Iris pigment epithelial cell (primary cell): ENCODE measurements at places on chromosomes 13 and 19.

DNA sequence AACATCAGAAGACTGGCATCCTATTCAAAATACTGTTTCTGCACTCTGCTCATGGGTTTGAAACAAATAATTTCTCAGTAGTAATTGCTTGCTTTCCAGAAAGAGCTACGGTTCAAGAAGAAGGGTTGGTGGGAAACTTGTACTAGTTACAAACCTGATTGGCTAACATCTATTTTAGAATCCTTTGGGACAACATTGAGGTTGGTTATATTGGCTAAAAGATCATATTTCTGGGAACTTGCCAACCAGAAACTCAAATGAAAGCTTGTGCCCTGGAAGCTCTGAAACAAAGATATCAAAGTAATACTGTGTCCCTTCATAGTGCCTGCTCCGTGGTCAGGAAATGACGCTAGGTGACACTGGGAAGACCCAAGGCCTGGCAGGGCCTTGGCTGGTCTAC is 141.7 kb downstream of the LACC1 start:
- no peak for DNase-seq

DNA sequence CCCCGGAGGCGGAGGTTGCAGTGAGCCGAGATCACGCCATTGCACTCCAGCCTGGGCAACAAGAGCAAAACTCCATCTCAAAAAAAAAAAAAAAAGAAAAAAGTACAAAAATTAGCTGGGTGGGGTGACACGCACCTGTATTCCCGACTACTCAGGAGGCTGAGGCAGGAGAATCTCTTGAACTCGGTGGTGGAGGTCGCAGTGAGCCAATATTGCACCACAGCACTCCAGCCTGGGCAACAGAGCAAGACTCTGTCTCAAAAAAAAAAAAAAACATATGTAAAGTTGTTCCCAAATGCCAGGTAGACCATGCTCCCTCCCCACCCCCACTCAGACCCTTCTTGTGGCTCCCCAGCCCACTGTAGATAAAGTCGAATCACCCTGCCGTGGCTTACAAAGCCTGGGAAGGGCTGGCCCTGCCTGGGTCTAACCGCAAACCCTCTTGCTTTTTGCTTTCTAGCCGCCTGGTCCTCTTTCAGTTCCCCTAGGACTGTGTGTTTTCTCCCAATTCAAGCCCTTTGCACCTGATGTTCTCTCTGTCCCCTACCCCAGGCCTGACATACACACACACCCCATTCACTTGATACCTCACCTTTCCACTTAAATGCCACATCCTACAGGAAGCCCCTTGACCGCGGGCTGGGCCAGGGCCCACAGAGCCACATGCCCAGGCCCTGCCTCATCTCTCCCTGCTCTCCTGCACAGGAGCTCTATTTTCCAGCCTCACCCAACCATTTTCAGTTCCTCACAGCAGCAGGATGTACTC is 34.4 kb downstream of the MAP4K1 start:
- no peak for DNase-seq

- no peak for DNase-seq
These were observed 6.9 kb upstream of the RETN start for GRCh38 chr19:7661744-7662538.

GRCh38 chr19:19352823-19353222 is 32.2 kb downstream of the MAU2 start:
- DNase-seq = no peak

- DNase-seq = peak; percentile 25
These were observed 8.9 kb upstream of the MYO1F start for GRCh38 chr19:8585894-8586750.

- DNase-seq = no peak
These were observed 639 bp upstream of the SLAIN1 start for GRCh38 chr13:77696879-77697216.

- DNase-seq = no peak
These were observed 81.1 kb upstream of the SIAH3 start for GRCh38 chr13:45932676-45933075.

- peak; percentile 81 for DNase-seq
These were observed 11.0 kb upstream of the CA11 start for GRCh38 chr19:48656840-48657474.

DNA sequence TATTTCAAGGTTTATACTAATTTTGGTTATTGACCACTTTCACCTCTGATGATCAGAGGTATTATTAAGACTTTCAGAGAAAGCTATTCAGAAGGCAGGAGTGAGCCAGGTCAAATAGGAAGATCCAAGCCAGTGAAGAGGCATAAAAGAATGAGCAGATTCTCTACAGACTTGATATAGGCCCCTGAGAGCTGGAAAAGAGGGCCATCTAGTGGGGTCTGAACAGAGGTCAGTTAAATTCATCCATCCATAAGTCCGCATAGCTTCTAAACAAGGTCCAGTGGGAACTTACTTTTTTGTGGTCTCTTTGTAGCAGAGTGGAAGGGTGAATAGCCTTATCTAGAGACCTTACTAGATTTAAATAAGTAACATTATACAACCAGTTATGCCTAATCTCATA is 126.6 kb upstream of the UFM1 start:
- DNase-seq = peak; percentile 38

- no peak for DNase-seq
These were observed 267.8 kb downstream of the FGF9 start for GRCh38 chr13:21938636-21939035.

- no peak for DNase-seq
These were observed 16.9 kb upstream of the BCL3 start for GRCh38 chr19:44731622-44732021.

GRCh38 chr13:103104340-103104739 is 38.1 kb upstream of the SLC10A2 start:
- no peak for DNase-seq

- no peak for DNase-seq
These were observed 83.7 kb upstream of the OBI1 start for GRCh38 chr13:78742659-78743058.

DNA sequence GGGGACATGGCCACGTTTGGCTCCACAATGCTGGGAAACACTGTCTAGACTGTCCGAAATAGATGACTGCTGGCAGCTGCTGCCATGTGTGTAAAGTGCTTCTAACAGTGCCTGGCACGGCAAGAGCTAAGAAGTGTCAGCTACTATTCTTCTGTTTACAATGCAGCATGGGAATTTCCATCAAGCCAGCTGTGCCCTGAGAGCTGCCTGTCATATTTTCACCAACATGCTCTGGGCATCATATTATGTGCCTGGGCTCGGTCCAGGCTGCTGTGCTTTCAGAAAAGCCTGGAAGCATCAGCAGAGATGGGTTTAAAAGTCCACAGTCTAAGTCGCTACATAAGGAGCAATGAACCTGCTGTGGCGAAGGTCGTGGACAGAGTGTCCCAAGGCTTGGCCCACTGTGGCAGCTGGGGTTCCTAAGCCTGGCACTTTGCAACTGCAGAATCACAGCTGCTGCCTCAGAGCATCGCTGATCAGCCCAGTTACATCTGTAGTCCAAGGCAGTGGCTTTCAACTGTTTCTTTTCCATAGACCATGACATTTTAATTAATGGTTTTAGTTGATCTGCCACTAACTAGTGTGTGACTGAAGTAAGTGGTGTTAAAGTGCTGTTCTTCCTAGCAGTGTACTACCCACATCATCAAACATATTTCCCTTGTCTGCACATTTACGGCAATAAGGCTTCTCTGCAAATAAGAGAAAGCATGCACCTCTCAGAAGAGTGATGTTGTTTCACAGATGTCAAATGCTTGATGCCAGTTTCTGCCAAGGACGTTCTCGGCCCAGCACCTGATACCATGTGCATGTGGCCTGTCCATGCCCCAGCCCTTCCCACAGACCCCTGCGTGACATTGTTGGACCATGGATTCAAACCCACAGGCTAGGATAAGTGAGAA is 95.7 kb upstream of the C1QTNF9B start:
- DNase-seq = no peak

- DNase-seq = no peak
These were observed 334.8 kb downstream of the SLC7A1 start for GRCh38 chr13:29260684-29261083.

DNA sequence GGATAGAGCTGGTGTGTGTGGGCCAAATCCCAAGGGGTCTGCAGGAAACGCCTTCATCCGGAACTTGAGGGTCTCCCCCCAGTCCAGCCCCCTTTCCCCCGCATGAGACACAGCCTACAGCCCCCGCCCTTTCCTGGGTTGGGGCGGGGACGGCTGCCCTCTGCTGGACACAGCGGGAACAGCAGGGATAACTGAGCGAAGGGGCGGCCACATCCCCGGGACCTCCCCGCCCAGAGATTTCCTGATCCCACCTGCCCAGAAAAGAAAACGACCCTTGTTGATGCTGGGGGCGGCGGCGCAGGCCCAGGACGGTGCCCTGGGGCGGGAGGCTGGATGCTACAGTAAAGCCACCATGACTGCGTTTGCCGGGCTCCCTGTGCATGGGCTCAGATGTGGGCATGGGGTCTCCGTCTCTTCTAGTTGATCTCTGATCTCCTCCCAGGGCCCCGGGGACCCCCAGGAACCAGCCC is 14.2 kb downstream of the ONECUT3 start:
- no peak for DNase-seq

DNA sequence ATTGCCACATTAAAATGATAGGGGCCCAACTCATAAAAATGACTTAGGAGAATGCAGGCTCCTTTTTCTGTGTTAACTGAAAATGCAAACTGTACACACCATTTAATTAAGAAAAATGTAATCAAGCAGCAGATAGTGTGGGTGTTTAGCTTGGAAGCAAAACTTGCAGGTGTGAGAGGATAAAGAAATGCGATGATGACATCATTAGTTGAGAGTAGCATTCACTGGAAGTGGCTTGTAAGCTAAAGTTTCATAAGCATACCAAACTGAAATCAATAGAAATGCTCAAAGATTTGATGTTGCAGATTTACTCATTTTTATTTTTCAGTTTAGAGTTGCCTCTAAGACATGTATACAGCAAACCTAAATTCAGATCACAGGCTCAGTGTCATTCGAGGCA is 86.6 kb downstream of the PRR20E start:
- DNase-seq = no peak

DNA sequence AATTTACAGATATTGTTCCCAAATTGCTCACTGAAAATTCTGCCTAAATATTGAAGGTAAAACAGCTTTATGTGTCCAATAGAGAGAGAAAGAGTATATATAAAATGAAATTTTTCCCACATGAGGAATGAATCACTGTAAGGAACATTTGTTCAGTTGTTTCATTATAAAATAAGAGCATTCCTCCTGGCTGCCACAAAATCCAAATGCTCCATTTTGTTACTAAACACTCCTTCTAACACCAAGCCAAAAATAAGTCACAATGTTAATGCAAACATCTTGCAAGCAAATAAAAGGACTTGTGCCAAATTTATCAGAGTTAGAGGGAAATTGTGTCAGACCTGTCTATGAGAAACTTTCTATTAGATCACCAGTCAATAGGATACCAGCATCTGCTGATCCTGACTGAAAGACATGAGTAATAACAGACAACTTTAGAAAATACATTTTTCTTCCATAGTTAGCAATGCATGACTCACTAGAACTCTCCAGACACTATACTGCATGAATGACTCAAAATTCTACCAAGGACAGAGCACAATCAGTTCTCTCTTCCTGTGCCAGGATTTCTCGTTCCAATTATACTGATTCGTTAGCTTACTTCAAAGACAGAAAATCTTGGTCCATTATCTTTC is 83.5 kb upstream of the FNDC3A start:
- DNase-seq = peak; percentile 95

DNA sequence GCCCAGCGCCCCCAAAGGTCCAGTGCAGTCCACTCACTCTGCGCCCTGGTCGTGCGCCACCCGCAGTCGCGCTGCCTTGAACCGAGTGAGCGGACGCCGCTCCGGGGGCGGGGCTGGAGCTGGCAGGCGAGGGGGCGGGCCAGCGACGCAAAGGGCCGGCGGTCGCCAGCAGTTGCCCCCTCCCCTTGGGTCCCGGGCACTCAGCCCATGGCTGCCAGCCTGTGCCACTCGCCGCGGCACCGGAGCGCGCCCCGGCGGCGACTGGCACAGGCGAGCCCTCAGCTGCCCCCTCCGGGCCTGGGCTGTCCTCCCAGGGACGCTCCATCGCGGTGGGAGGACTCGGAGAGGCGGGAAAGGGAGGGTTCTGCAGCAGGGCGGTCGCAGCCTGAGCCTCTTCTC is at the start of gene S1PR5:
S1PR5 (minus strand) TSS at position 87 of the 399 bp plus-strand sequence. CDS start 2,436 bp downstream, outside the sequence.
- no peak for DNase-seq

DNA sequence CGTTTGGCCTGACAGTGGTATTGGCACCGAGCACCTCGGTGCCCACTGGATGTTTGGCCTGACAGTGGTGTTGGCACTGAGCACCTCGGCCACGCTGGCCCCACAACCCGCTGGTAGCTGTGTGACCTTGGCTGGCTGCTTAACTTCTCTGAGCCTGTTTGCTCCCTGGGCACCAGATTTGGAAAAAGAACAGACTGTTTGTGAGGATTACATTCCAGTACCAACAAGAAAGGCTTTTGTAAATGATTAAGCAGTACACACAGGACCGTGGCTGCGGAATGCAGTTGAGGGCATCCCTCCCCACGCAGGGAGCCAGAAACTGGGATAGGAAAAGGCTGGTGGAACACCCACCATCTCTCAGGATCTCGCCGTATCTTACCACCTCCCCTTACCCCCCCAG is 31.9 kb downstream of the SLC25A42 start:
- no peak for DNase-seq

GRCh38 chr19:17526922-17527321 is 15.5 kb downstream of the PGLS start:
- DNase-seq = no peak
